ENCODE measurements at places on chromosomes 1 and 21. TPM values are rescaled to one million over a fixed set of nuclear protein-coding genes. Genes with fewer than 3 reads are reported as not detected.

Gene RAP1A
- 206 TPM for total RNA-seq

Gene BSND
- not detected for total RNA-seq

Gene TENT5C
- total RNA-seq, result 2.7 TPM

Gene SELENBP1
- total RNA-seq, result 52.8 TPM

Gene CGN
- 0.13 TPM for total RNA-seq

Gene KIF17
- 11.6 TPM for total RNA-seq

Gene RNASEL
- total RNA-seq, result 6.5 TPM

Gene ZZZ3
- total RNA-seq, result 79.7 TPM

Gene ADGRL4
- 17.9 TPM for total RNA-seq

Gene FBXO2
- total RNA-seq, result 5.7 TPM

Gene RAVER2
- 32.9 TPM for total RNA-seq
